ENCODE measurements at places on chromosomes 5 and 9.
A peak's percentile ranks its signal among the peaks of the same experiment; 100 is the strongest.

- DNase-seq = peak; percentile 49
These were observed 47.3 kb upstream of the PHYKPL start for GRCh38 chr5:178279723-178280438.

DNA sequence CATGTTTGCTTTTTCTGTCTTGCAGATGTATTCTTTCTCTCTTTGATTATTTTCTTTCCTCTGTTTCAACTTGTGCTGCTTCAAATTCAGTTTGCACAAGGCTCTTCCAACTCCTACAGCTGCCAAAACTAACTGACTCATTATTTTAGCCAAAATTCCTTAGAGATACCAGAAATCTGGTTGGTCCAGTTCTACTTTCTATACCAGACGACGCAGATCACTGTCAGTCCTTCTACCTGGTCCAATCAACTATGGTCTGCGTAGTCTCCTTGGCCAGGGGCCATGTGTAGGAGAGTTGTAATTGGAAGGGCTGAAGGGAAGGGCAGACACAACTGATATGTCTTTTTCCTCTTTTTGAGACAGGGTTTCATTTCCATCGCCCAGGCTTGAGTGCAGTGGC, 51.9 kb upstream of the JAK2 start:
- no peak for DNase-seq

- DNase-seq = no peak
These were observed 436.9 kb downstream of the MED10 start for GRCh38 chr5:5941486-5941885.

DNA sequence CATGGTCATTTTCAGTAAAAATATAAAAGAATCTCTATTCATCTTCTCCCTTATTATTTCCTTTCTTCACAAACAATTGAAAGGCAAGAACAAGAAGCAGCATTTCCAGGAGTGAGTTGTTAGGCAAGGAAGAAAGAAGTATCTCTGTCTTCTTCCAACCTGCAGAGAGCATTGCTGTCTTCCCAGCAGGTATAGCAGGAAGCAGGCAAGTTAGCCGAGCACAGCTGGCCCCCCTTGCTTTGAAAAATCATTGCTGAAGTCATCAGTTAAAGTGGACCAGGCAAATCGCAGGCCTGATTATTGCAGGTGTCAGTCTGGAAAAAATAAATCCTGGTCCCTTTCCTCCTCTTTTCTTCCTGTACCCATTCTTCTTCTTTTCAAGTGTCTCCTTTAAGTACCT, 353.1 kb upstream of the BRINP1 start:
- DNase-seq = no peak

DNA sequence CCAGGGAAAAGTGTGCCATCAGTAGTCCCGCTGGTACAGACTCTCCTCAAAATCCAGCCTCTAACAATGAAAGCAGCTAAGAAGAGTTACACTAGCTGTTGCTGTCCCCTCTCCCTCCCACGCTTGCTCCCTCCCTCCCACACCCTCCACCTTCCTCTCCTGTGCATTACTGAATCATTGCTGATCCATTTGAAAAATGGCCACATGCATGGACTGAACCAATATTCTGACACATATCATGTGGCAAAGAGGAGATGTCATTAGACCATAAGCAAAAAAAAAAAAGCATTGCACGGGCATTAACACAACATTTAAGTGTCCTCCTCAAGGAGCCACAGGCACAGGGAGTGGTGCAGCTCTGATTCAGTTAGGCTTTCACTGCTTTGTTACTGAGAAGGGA, 37.9 kb downstream of the LHFPL2 start:
- no peak for DNase-seq

DNA sequence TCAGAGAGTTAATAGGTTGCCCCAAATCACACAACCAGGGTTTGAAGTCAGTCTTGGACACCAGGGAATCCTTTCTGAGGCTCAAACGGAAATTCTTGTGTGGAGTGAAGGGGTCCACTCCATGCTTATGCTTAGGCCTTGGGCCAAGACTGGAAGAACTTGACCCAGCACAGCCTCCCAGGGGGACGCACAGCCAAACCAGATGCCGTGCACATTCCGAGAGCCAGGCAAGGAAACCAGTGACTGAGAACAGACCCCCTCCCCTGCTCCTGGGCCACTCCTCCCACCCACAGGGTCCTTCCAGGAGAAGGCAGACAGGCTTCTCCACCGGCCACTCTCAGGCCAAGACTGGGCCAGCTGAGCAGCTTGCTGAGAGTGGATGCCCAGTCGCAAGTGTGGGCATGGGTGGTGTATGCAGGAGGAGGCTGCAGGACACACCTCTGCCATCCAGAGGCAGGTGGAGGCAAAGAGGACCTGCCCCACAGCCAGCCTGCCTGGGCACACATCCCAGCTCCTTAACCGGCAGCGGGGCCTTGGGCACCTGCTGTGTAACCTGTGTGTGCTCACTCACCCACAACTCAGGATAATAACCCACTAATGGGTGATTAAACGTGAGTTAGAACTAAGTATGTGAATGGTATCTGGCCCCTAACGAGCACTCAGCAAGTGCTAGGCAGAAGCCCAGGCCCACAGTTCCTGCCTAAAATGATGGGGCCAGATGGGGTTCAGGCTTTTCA, 38.0 kb downstream of the NIPAL4 start:
- DNase-seq = no peak

- no peak for DNase-seq
These were observed 95.0 kb downstream of the PCSK5 start for GRCh38 chr9:75985515-75985914.

DNA sequence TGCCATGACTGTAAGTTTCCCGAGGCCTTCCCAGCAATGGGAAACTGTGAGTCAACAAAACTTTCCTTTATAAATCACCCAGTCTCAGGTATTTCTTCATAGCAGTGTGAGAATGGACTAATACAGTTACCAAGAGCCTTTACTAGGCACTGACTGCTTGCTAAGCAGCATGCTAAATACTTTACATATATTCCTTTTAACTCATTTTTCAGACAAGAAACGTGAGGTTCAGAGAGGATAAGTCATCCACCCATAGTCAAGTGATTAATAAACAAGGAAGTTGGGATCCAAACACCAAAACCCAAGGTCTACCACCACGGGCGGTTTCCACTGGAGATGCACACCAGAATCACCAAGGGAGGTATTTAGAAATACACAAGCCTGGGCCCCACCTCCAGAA, 50.8 kb downstream of the GABBR2 start:
- no peak for DNase-seq

GRCh38 chr5:62066761-62067277, 239.2 kb upstream of the KIF2A start:
- DNase-seq = no peak

- no peak for DNase-seq
These were observed 1.8 kb downstream of the RNF130 start for GRCh38 chr5:180069589-180070247.

DNA sequence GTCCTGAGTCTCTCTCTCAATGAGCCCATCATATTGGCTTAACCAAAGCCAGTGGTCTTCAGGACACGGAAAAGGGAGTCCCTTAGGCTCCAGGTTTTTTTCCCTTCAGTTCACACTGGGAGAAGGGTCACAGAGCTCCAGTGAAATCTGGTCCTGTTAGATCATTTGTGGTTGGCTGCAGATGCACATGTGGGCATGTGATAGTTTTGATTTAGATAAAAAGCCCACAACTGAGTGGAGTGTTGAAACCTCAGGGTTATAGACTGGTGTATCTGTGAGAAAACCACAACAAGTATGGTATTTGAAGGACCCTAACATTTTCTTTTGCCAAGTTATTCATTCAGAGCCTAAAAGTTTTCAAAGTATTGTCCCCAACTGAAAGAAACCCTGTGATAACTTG, 46.7 kb downstream of the PRLR start:
- DNase-seq = no peak

GRCh38 chr5:937151-937924, 44.7 kb downstream of the TRIP13 start:
- DNase-seq = no peak

- no peak for DNase-seq
These were observed 605.1 kb downstream of the ELAVL2 start for GRCh38 chr9:23220957-23221356.
